Renal pelvis (tissue), 12 donors: ENCODE measurements at places on chromosomes 12 and 14. TPM values are rescaled to one million over a fixed set of nuclear protein-coding genes. Genes with fewer than 3 reads are reported as not detected.

The CBLN3 gene
- polyA plus RNA-seq: 2.4 TPM

The GDF3 gene
- 0.47 TPM for polyA plus RNA-seq

The KLRC4 gene
- polyA plus RNA-seq: not detected

- DNase-seq: no peak
Measured at GRCh38 chr14:104930526-104931303, 6.0 kb downstream of the PLD4 start.

GRCh38 chr12:38175538-38175937 is 141.0 kb upstream of the ALG10B start:
- DNase-seq: no peak

- no peak for DNase-seq
Measured at GRCh38 chr12:24929953-24930352, 18.9 kb downstream of the BCAT1 start.

DNA sequence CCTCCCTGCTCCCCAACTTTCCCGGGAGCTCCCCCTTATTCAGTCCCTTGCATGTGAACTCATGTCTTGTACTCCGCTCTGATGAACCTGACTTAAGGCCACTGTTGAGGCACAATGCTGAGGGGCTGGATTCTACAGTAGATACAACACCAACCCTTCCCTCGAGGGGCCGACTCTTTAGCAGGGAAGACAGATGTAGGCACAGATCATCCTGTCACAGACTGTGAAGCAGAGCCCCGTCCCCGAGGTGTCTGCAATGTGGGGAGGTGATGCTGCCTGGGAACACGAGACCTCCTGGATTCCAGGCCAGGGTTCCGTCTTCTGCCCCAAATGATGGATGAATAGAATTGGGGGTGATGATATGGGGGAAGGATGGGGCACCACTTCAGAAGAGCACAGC is 175.1 kb downstream of the CHST11 start:
- DNase-seq: no peak

GRCh38 chr12:21650997-21651396 is 6.6 kb downstream of the LDHB start:
- DNase-seq: no peak

DNA sequence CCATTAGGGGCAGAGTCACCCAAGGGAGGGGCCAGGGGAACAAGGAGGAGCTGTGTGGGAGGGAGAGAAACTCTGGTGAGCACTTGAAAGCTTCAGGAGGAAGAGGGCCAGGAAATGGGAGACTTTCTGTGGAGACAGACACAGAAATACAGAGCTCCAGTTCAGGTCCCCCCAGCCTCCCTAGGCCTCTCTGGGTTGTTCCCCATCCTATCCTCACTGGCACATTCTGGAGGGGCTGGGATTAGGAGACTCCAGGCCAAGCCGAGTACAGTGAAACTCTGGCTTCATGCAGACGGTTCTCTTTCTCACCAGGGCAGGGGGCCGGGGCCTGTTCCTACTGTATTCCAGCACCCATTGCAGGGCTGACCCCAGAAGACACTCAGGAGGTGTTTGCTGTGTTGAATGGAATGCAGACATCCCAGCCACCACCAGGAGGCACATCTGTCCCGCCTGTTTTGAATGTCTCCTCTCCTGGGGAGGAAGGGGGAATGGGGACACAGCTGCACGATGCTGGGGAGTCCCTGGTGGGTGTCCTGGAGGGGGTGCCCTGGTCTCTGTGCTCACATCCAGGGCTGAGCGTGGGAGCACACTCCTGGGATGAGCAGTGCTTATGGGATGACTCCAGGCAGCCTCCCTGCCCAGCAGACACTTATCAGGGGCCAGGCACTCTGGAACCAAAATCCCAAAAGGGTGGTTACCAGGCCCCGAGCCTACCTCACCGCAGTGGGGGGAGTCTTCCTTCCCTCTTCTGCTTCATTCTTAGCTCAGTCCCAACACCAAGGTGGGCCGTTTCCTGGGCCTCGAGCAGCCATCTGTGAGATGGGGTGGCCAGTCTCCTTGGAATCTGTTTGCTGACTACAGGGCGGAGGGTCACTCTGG is 5.5 kb upstream of the KRT84 start:
- DNase-seq: no peak

DNA sequence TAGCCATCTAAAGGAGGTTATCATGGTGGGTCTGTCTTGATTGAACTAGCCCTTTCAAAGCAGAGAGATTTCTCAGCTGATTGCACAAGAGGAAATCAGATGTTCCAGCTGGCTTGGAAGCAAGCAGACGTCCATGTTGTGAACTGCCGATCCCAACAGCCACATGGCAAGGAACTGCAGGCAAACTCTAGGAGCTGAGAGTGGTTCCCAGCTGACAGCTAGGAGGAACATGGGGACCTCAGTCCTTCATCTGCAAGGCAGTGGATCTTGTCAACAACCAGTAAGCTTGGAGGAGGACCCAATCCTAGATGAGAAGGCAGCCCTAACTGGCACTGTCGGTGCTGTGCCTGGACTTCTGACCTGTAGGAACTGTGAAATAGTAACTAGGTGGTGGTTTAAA is 7.7 kb downstream of the ACVR1B start:
- no peak for DNase-seq

- DNase-seq: no peak
Measured at GRCh38 chr12:55017416-55017925, 2.3 kb upstream of the NEUROD4 start.
